Smooth muscle cell of trachea (primary cell): ENCODE measurements at places on chromosomes 6 and 20. TPM values are rescaled to one million over a fixed set of nuclear protein-coding genes. Genes with fewer than 3 reads are reported as not detected.

The COL9A3 gene
- total RNA-seq, result 0.15 and 1.2 TPM in 2 replicates

The CST5 gene
- not detected in 2 replicates for total RNA-seq

The FABP7 gene
- total RNA-seq, result 0.15 TPM in 1 of 2 replicates, not detected in the other

The KCNQ5 gene
- 0.87 and 1.2 TPM in 2 replicates for total RNA-seq

The BMP2 gene
- 4.2 and 20.7 TPM in 2 replicates for total RNA-seq

The APCDD1L gene
- total RNA-seq, result 3.6 and 17.5 TPM in 2 replicates

The TMEM244 gene
- not detected in 2 replicates for total RNA-seq

The CALHM6 gene
- 0.33 and 0.44 TPM in 2 replicates for total RNA-seq

The SLC25A27 gene
- 8.4 and 9.9 TPM in 2 replicates for total RNA-seq

The HLA-DRB5 gene
- 0.15 TPM in 1 of 2 replicates, not detected in the other for total RNA-seq

The FBXO5 gene
- total RNA-seq, result 3.8 and 21.4 TPM in 2 replicates

The EGFL8 gene
- total RNA-seq, result 0.66 and 1.9 TPM in 2 replicates

The SAMD5 gene
- total RNA-seq, result 0.99 and 2.6 TPM in 2 replicates

The CDH22 gene
- total RNA-seq, result not detected in 2 replicates

The GSTA2 gene
- total RNA-seq, result not detected in 2 replicates

The TFEB gene
- total RNA-seq, result 2.6 and 7.8 TPM in 2 replicates

The TMEM74B gene
- 0.15 TPM in 1 of 2 replicates, not detected in the other for total RNA-seq

The CST3 gene
- total RNA-seq, result 254 and 383 TPM in 2 replicates

The IL17A gene
- not detected in 2 replicates for total RNA-seq
